ENCODE measurements at places on chromosomes 7 and 10.

GRCh38 chr10:49827297-49827696, 65.2 kb upstream of the OGDHL start:
- peak; percentile 2 for DNase-seq

DNA sequence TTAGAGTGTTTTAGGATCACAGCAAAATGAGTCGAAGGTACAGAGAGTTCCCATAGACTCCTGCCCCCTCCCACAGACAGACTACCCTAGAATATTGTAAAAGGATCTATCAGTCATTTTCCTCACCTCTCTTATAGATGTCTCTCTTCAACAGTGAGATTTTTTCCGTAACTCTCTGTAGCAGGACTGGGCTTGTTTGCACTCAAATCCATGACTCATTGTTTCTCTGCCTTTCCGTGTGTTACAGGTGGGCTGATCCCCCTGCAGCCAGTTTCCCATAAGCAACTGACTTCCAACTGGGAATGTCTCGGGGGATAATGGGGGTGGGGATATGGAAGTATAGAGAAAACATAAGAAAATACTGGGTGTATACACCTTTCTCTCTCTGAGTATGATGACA, 921.0 kb downstream of the GATA3 start:
- no peak for DNase-seq

DNA sequence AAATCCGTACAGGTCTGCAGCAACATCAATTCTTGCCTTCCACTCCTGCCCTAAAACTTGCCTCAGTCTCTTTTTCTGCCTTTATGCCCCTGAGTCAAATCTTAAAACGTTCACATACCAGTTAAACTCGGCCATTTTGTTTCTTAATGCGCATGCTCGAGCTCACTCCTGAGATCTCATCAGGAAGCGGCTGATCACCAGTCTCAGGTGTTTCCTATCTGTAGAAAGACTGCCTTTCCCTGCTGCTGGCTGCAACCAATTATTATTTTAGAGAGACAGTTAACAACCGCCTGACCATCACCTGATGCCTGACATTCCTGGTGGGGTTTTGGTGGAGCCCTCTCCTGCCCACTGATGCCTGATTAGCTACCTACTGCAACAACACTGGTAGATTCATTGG, 70.2 kb upstream of the TMEM140 start:
- DNase-seq, result no peak

DNA sequence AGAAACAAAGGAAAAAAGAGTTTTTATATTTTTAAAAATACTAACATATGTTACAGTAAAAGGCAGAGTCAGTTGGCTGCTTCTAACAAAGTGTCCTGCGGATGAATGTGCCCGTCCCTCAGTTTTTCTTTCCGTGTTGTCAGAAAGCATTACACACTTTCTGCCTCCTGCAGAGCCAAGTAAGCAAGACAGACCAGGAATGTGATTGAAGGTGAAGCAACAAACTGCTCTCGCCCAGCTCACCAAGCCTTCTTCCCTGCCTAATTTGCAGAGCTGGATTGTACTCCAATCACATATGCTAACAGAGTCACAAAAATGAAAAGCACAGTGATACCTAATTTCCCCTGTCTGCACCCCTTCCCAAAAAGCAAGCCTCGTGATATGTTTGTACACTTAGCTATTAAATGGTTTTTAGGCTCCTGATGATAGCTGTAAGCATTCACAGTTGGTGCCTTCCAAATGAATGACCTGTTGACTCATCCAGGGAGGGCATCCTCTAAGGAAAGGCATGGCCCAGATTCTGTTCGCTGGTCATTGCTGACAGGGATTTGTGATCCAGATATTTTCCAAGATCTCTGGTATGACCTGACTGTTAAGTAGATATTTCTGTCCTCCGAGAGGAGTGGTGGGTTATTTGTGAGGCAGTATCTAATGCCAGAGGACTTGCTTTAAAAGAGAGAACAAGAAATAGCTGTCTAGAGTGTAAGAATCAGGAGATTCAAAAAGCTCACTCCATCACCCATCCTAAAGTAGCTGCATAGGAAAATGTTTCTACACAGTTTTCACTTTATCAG, 187.3 kb upstream of the PLXDC2 start:
- DNase-seq, result no peak

- DNase-seq, result no peak
Measured at GRCh38 chr10:98510412-98510995, 63.8 kb upstream of the HPS1 start.

- no peak for DNase-seq
Measured at GRCh38 chr7:15554744-15555143, 7.1 kb downstream of the AGMO start.
